NCI-H1417 (cell line): ENCODE measurements at places on chromosomes 13 and 19.

- DNase-seq, result peak; percentile 28
Observed at GRCh38 chr19:28878862-28879566, 333.9 kb downstream of the UQCRFS1 start.

GRCh38 chr13:66528944-66529576, 701.1 kb downstream of the PCDH9 start:
- DNase-seq, result no peak

DNA sequence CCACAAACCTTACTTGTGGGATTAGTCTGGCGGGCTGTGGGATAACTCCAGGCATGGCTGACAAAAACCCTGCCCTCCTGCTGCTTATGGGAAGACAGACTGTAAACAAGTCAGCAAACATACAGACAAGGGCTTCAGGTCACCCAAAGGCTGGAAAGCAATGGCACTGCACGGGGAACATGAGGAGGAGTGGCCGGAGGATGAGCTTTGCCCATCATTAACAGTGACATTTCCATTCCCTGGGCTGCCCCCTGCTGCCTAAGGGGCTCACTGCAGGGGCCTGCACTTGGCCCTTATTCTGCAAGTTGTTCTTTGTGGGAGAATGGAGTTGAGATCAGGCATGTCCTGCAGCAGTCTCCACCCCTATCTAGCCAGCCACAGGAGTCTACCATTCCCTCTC, 91.3 kb downstream of the UQCRFS1 start:
- no peak for DNase-seq

GRCh38 chr13:73973156-73973555, 161.0 kb downstream of the KLF12 start:
- DNase-seq, result no peak

DNA sequence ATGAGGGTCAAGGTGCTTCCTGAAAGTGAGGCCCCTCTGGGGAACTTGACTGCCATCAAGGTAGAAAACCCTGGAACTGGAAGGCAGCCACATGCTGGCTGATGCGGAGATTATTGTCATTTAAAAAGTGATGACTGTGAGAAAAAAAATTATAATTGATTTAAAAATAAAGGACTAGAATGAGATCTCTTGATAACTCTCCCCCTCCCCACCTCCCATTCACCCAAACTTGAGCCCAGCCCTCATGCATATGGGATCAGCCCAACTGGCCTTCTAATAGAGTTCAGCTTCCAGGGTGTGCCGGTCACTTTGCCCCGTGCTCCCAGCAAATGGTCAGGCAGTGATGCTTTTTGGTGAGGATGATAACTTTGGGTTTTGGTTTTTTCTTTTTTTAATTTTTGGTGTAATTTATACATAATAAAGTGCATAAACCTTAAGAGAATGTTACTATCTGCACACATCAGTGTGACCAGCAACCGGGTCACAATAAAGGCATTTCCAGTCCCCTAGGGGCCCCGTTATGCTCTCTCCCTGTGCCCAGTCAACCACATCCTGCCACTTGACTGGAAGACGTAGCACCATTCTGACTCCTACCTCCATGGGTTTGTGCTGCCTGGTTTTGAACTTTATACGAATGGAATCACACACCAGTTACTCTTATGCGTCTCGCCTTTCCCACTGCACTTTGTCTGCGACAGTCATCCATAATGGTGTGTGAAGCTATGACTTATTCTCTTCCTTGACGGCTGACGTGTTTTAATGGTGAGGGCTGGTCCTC, 187.9 kb downstream of the USP12 start:
- no peak for DNase-seq

- DNase-seq, result no peak
Observed at GRCh38 chr13:39391761-39392160, 211.2 kb downstream of the LHFPL6 start.
